ENCODE measurements at places on chromosomes 2 and 18.

DNA sequence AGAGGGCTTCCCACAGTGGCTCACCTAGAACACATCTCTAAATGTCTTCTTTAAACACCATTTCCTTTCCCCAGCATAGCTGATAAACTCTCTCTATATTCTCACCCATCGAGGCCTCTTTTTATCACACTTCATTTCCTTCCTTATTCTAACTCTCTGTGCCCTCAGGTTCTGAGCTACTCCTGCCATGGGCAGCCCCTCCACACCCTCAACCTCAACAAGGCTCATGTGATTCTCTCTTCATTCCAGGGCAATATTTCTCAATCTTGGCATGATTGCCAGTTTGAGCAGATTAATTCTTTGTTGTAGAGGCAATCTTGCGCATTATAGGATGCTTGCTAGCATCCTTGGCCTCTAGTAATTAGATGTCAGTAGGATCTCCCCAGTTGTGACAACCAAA lies 999.1 kb downstream of the TSN start:
- DNase-seq, result no peak

- no peak for DNase-seq
These were observed 31.9 kb downstream of the KLHL23 start for GRCh38 chr2:169765523-169765922.

DNA sequence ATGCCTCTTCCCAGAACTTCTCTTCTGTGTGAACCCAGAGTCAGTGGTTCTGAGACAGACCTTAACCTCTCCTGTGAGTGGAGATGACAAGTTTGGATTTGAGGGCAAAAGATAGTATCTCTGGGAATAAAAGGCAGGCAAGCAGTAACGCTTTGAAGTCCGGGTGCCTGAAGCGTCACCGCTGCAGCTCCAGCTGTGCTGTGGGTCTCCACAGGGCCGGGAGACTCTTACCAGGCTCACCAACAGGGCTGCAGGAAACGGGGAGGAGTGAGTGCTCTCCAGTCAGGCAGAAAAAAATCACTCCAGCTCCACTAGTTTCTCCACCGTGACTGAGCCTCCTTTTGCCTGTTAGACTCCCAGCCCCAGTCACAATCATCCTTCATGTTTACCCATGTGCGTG lies 79.7 kb upstream of the MAP4K4 start:
- DNase-seq, result no peak

DNA sequence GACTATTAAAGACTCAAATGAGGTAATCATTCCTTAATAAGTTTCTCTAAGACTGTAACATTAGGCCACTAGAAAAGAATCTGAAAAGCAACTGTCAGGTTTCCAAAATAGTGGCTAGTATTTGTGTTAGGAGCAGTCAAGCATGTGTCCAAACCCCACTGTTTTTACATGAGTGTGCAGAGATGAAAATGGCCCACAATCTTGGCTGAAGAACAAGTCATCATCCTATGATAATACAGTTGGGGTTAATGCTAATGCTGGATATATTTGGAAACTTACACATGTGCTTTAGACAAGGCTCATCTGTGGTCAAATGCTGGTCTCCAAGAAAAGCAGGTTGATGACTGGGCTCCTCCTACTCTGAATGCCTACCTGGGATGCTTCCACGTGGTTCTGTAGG lies 73.6 kb downstream of the MAIP1 start:
- no peak for DNase-seq

- DNase-seq, result no peak
These were observed 34.9 kb upstream of the DYNC1I2 start for GRCh38 chr2:171652416-171652785.

DNA sequence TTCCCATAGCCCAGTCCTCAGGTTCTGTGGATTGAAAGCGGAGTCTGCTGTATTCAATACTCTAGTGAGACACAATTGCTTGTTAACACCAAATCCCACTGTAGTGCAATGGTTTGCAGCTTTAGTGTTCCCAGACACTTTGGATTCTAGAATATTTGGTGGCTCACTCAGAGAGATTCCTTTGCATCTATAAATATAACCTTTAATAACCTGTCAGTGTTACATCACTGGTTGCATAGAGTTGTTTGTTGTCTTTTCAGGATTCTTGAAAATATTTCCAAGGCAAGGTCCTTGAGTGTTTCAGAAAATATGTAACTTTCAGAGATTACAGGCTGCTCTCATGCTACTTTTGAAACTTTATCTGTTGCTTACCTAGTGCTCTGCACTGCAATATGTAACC lies 157.5 kb downstream of the ZEB2 start:
- DNase-seq, result no peak

- DNase-seq, result no peak
These were observed 910.8 kb upstream of the CDH2 start for GRCh38 chr18:29087616-29088246.

- no peak for DNase-seq
These were observed 7.1 kb downstream of the ECEL1 start for GRCh38 chr2:232480201-232481190.

Measured in amniotic stem cell (primary cell).